ENCODE measurements at places on chromosomes 6 and 20.

GRCh38 chr6:121105461-121105860 lies 228.8 kb downstream of the TBC1D32 start:
- DNase-seq, result no peak

GRCh38 chr6:122548281-122548680 lies 61.9 kb upstream of the PKIB start:
- DNase-seq, result no peak

GRCh38 chr20:42204109-42204660 lies 586.0 kb upstream of the CHD6 start:
- peak; percentile 72 for DNase-seq

DNA sequence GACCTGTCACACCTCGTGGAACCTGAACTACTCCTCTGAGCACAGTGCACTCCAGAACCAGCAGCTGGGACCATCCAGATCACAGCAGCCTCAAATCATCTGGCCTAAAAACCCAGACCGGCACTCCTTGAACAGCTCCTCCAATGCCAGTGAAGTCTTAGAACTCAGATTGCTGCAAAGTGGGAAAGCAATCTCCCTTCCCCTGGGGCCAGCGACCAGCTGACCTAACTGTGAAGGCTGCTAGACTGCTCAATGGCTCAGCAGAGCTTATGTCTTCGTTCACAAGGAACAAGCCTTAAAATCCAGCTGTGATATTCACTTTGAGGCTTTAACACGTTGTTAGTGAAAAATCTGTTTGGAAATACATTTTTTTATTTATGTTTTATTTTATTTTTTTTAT lies 243.2 kb downstream of the ANKRD60 start:
- DNase-seq, result no peak

Data from kidney (tissue), 22 donors.